ENCODE measurements at places on chromosomes 12 and 14. TPM values are rescaled to one million over a fixed set of nuclear protein-coding genes. Genes with fewer than 3 reads are reported as not detected.

DNA sequence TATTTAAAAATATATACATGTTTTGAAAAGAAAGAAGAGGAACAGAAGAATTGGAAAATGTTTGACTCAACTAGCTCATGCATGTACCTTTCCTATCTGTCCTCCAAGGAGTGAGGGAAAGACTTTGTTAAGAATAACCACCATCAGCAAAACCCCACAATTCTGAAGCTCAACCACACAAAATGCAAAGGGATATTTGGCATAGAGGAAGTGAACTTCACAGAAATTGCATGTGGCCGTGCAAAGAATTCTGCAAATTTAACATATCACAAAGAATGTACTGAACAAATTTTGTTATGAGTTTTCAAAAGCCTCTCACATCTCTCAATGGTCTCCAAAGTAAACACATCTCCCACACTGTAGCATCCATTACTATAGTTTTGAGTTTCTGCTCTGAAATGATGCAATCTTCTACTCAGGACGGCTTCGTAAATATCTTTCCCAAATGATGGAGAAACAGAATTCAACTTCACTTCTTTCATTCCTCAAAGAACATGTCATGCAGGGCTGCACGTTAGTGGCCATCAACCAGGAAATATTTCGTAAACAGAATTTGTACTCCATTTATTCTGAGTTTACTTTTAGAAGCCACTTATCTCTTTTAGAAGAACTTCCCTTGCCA, 17.6 kb downstream of the DUSP6 start:
- H3K27ac ChIP-seq, result no peak overlapping the region
- peak overlapping the region; percentile 9 for H3K4me3 ChIP-seq
- H3K27me3 ChIP-seq, result no peaks in the 10 kb centered on the region

GRCh38 chr12:51219322-51219721, 1.5 kb upstream of the POU6F1 start:
- H3K4me3 ChIP-seq, result no peak overlapping the region
- no peak overlapping the region for H3K27ac ChIP-seq
- no peaks in the 10 kb centered on the region for H3K27me3 ChIP-seq
- no peak for DNase-seq

GRCh38 chr12:71938728-71939385, at the start of gene TPH2:
Gene TPH2 (plus strand): TSS chr12:71938845. CDS start chr12:71938987, 142 bp downstream.
- peak; percentile 27 for DNase-seq
- H3K4me3 ChIP-seq, result no peak within 1 kb of the TSS

DNA sequence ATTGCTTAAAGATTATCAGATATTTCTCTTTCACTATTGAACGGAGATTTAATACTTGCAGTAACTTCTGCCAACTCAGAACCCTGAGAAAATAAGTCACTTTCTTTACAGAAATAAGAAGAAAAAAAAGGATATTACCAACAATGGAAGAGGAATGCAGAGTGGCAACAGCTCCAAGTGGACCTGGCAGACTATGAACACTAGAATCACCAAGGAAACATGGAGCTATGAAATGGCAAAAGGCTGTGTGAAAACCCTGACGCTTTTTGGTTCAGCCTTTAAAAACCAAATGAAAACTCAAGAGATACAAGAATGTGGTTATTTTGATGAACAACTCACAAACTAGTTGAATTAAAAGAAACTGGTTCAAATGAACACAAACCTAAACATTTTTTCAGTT, 17.7 kb downstream of the DTD2 start:
- DNase-seq, result no peak
- no peaks in the 10 kb centered on the region for H3K27me3 ChIP-seq
- no peak overlapping the region for H3K4me3 ChIP-seq
- no peak overlapping the region for H3K27ac ChIP-seq
- H3K36me3 ChIP-seq, result no peaks in the 10 kb centered on the region

DNA sequence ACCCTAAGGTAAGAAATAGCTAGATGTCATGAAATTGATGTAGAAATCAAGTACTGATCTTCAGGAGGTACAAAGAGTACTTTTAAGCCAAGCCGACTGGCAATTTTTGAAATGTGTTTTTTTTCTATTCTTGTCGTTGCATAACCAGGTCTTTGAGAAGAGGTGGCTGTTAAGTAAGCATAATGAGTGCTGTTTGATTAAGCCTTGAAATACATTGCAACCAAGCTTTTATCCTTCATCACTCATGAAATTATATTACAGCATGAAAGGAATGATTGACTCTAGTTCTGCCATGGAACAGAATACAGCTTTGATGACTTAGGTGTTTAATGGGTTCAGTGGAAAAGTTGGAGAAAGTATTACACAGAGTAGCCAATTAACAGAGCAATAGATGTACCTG, 1720.2 kb upstream of the SEL1L start:
- peaks cover 45% of the 10 kb centered on the region for H3K4me1 ChIP-seq
- peak; percentile 5 for DNase-seq
- peak overlapping the region; percentile 33 for H3K4me3 ChIP-seq

The IGF1 gene
- not detected for polyA plus RNA-seq

The KRT4 gene
- polyA plus RNA-seq, result not detected

The DTX1 gene
- polyA plus RNA-seq, result 0.04 TPM

- no peaks in the 10 kb centered on the region for H3K36me3 ChIP-seq
- no peak for DNase-seq
- H3K4me3 ChIP-seq, result no peak overlapping the region
- H3K27ac ChIP-seq, result no peak overlapping the region
Measured at GRCh38 chr14:75793806-75794205, 132.8 kb downstream of the TTLL5 start.

The DNAI7 gene
- not detected for polyA plus RNA-seq

DNA sequence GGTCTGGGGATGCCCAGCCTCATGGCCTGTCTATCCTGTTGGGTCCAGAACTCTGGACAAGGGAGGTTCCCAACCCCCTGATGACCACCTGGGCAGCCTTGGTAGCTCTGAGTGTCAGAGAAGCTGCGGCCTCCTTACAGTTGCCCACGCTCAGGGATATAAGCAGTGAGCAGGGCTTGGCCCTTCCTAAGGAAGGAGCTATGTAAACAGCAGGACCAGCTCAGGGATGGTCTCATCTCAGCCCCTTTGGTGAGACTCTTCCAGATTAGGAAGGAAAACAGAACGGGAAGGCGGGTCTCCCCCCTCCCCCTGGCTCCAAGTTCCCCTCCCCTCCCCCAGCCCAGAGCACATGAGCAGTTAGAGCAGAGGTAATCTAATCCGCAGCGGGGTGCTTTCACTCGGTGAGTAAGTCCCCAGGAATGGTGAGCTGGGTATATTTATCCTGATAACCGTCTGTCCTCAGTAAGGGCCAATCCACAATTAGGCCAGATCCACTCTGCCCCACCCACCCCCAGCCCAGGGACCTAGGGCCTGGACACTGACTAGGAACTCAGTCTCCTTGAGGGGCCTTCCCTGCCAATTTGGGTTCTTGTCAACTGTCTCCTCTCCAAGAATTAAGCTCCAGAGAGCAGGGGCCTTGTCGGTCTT, 29.5 kb upstream of the RPLP0 start:
- no peak overlapping the region for H3K4me3 ChIP-seq
- H3K27ac ChIP-seq, result peak overlapping the region; percentile 94
- peak; percentile 32 for DNase-seq
- peaks cover 16% of the 10 kb centered on the region for H3K36me3 ChIP-seq

- H3K27me3 ChIP-seq, result no peaks in the 10 kb centered on the region
- no peaks in the 10 kb centered on the region for H3K4me1 ChIP-seq
- H3K36me3 ChIP-seq, result no peaks in the 10 kb centered on the region
Measured at GRCh38 chr12:47249082-47249481, 169.3 kb upstream of the AMIGO2 start.

The ADCY4 gene
- polyA plus RNA-seq, result 11.9 TPM

DNA sequence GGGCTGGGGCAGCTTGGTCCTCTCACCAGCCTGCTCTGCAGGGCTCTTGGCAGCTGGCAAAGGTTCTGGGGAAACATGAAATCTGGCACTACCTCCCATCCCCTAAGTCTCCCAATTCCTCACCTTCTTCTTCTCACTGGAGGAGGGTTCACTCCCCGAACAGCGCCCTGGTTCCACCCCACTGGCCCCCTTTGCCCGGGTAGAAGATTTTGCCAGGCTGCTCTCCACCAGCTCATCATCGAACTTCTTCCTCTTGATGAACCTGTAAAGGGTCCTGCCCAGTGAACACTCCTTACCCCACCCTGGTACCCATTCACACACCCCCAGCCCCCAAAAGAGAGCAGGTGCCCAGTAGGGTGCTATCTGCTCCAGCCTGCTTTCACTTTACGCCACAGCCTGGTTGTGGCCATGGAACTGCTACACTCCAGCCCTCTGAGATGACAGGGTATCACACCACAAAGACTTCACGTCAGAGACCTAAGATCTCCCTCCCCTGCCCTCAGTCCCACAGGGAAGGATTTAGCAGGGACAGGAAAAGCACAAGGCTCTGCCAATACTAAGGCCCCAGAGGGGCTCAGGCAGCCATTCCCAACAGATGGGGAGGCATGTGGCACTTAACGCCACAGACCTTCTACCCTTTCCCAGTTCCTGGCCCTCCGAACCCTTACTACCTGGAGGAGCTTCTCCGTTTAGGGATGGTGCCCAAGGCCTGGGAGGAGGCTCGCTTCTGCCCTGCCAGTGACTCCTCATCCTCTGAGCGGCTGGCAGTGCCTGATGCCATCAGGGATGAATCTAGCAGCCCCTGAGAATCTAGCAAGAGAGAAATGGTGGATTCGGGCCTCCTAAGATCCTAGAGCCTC, 2.3 kb downstream of the MCRS1 start:
- no peak for DNase-seq
- H3K4me3 ChIP-seq, result no peak overlapping the region

The KLRC2 gene
- not detected for polyA plus RNA-seq

- H3K36me3 ChIP-seq, result no peaks in the 10 kb centered on the region
- H3K27ac ChIP-seq, result no peak overlapping the region
- H3K4me3 ChIP-seq, result no peak overlapping the region
- H3K4me1 ChIP-seq, result no peaks in the 10 kb centered on the region
- no peaks in the 10 kb centered on the region for H3K27me3 ChIP-seq
- DNase-seq, result no peak
Measured at GRCh38 chr12:58540480-58541299, 379.6 kb downstream of the LRIG3 start.

The TAS2R42 gene
- not detected for polyA plus RNA-seq

The SLC10A1 gene
- polyA plus RNA-seq, result 0.09 TPM

GRCh38 chr14:68650404-68650994, 142.4 kb downstream of the ZFP36L1 start:
- H3K27me3 ChIP-seq, result no peaks in the 10 kb centered on the region
- no peak overlapping the region for H3K4me3 ChIP-seq
- H3K27ac ChIP-seq, result no peak overlapping the region
- no peaks in the 10 kb centered on the region for H3K36me3 ChIP-seq
- DNase-seq, result no peak
- H3K4me1 ChIP-seq, result peaks cover 28% of the 10 kb centered on the region

The KRT2 gene
- polyA plus RNA-seq, result not detected

The PROX2 gene
- not detected for polyA plus RNA-seq

All from CD14-positive monocyte (primary cell).